Prostate gland (tissue), 2 donors: ENCODE measurements at places on chromosomes 4 and X. TPM values are rescaled to one million over a fixed set of nuclear protein-coding genes. Genes with fewer than 3 reads are reported as not detected.
A peak's percentile ranks its signal among the peaks of the same experiment; 100 is the strongest.

DNA sequence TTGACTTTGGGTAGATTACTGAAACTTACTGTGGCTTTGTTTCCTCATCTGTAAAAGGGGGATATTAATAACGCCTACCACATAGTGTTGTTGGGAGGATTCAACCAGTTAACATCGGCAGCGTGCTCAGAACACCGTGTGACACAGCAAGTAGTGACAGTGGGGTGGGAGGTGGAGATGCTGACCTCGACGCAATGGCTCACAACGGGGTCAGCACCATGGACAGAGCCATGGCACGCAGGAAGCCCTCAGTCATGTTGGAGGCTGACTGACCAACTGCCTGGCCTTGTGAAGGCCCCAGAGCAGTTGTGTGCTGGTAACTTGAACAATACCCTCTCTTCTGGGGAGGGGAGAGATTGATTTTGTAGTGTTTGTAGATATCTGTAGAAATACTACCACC, 93.2 kb downstream of the WFS1 start:
- no peak for DNase-seq
- no peak overlapping the region for H3K27ac ChIP-seq
- no peaks in the 10 kb centered on the region for H3K27me3 ChIP-seq
- no peaks in the 10 kb centered on the region for H3K36me3 ChIP-seq
- no peak overlapping the region for H3K4me3 ChIP-seq
- H3K4me1 ChIP-seq: no peaks in the 10 kb centered on the region

- H3K27ac ChIP-seq: no peak overlapping the region
- DNase-seq: no peak
- H3K4me3 ChIP-seq: no peak overlapping the region
- H3K4me1 ChIP-seq: no peaks in the 10 kb centered on the region
Observed at GRCh38 chrX:24480400-24480865, 15.3 kb downstream of the PDK3 start.

DNA sequence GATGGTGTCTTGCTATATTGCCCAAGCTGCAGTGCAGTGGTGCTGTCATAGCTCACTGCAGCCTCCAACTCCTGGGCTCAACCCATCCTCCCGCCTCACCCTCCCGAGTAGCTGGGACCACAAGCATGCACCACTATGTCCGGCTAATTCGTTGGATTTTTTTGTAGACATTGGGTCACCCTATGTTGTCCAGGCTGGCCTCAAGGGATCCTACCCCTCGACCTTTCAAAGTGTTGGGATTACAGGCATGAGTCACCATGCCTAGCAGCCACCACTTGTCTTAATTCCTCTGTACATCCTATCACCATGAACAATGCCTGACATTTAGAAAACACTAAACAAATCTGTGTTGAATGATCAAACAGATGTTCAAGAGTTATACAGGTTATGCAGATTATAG, 76.7 kb downstream of the NLGN4X start:
- no peaks in the 10 kb centered on the region for H3K36me3 ChIP-seq
- no peaks in the 10 kb centered on the region for H3K27me3 ChIP-seq
- DNase-seq: no peak
- no peak overlapping the region for H3K27ac ChIP-seq
- H3K4me1 ChIP-seq: no peaks in the 10 kb centered on the region
- no peak overlapping the region for H3K4me3 ChIP-seq

DNA sequence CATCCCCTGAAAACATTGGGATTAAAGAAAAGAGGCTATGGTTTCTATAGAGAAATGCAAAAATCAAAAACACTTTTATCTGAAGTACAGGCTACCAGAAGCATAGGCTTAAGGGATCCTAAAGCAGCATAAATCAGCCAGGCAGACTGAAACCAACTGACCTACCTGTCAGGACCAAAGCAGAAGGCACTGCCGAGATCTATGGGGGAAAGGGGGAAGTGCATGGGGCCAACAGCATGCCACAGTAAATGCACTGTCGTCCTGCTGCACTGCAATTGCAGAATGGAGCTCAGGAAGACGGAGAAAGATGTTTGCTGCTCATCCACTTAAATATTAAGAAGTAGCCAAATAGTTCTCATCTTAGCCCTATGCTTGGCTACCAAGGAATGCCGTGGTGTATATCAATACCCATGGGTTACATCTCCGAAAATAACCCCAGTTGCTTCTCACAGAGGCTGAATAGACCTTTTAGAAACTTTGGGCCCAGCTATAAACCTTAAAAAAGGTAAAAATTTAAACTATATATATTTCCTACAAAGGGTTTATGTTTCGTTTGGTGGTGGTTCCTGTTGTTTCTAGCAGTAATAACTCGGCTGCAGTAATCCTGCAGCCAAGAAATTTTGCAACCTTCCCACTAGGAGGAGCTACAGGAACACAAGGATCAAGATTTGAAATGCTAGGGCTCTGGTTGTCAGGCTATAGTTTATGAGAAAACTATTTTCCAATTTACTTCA, 312.2 kb upstream of the DIAPH2 start:
- no peak overlapping the region for H3K4me3 ChIP-seq
- H3K36me3 ChIP-seq: no peaks in the 10 kb centered on the region
- DNase-seq: peak; percentile 4
- no peaks in the 10 kb centered on the region for H3K27me3 ChIP-seq
- no peak overlapping the region for H3K27ac ChIP-seq

DNA sequence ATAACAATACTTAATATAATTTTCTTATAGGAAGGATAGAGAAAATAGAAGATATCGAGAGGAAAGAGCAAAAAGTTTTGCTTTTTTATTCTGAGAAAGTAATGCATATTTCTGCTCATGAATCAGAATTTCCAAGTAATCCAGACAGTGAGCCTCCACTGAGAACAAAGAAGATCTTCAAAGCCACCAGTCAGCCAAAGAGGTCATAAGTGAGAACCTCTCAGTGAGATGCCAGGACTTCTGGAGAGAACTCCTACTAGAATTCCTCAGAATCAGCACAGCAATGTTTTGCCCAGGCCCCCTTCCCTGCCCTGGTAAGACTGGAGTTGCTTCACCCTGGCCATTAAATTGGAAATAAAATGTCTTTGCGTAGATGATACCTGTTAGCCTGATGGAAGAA, 254.4 kb upstream of the FAT4 start:
- no peak overlapping the region for H3K27ac ChIP-seq
- H3K4me1 ChIP-seq: no peaks in the 10 kb centered on the region
- DNase-seq: no peak
- H3K27me3 ChIP-seq: no peaks in the 10 kb centered on the region

DNA sequence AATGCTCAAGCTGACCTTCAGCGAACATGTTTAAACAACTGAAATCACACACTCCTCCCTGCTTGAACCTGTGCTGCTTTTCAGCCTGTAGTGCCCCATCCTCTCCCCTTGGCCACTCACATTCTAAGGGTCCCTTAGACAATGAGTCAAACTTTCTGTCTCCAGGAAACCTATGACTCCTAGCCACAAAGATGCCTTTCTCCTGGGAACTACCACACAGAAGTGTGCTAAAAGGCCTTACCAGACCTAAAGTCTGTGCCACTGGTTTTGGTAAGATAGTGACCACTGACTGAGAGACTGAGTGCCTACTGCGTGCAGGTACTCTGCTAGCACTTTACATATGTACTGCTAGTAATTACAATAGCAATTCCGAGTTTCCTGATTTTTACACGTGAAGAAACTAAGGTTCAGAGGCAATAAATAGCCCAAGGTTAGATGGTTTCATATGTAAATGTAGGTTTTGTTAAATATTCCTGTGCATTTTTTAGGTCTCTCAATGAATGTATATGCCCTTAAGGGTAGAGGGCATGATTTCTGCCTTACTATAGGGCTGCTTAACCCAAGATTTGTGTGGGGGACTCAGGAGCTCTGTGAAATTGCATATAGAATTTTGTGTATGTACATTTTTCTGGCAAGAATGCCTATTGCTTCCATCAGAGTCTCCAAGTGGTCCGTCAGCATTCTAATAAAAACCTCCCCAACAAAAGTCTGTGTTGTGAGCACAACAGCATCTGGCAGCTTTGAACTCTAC, 71.1 kb downstream of the NSG1 start:
- H3K4me3 ChIP-seq: no peak overlapping the region
- H3K27ac ChIP-seq: no peak overlapping the region
- DNase-seq: no peak
- peaks cover 8% of the 10 kb centered on the region for H3K36me3 ChIP-seq
- H3K27me3 ChIP-seq: no peaks in the 10 kb centered on the region

DNA sequence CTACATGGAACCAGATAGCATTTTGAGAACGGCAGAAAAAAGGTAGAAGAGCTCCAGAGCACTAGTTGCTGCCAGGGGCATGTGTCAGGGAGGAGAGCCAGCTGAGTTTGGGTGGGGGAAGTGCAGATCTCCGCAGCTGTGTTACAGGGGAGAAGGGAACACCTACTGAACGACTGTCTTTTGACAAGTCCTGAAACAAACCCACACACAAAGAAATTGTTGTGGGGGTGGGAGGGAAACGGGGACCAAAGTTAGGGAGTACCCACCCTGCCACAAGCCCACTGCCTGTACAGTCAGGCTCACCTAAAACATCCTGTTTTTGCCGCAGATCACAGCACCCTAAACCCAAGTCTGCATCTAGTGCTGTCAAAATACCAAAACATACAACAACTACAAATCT, 55.5 kb downstream of the LEF1 start:
- H3K27ac ChIP-seq: no peak overlapping the region
- no peak overlapping the region for H3K4me3 ChIP-seq
- DNase-seq: no peak

LINC00632 gene
- total RNA-seq: 13.5 TPM

CXCL11 gene
- not detected for total RNA-seq

GATB gene
- total RNA-seq: 15.8 TPM

ADH5 gene
- total RNA-seq: 149 TPM

RTL5 gene
- total RNA-seq: 24.0 TPM
